ENCODE measurements at places on chromosomes 12 and 14.

DNA sequence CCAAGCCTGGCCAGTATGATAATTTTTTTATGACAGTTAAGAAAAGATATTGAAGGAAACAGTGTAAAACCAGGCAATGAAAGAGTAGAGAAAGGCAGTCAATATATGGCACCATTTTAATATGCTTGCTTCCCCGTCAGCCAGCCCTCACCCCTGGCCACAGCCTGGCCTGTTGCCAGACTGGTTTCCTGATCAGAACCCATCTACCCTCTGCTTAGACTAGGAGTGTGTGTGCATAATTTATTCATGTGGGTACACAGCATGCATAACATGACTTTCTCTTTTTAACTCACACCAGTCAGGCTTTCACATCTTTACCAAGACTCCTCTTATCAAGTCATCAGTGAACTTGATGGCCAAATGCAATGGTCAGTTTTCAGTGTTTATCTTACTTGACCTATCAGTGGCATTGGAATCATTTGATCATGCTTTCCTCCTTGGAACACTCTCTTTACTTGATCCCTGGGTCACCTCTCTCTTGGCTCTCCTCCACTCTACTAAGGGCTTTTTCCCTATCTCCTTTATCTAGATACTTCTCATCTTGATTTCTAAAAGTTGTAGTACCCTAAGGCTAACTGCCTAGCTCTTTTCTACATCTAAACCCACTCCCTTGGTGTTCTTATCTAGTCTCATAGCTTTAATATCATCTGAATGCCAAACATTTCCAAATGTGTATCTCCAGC is 10.0 kb upstream of the GPR19 start:
- DNase-seq: no peak

- DNase-seq: no peak
These were observed 389.1 kb downstream of the GRIN2B start for GRCh38 chr12:13592063-13592942.

DNA sequence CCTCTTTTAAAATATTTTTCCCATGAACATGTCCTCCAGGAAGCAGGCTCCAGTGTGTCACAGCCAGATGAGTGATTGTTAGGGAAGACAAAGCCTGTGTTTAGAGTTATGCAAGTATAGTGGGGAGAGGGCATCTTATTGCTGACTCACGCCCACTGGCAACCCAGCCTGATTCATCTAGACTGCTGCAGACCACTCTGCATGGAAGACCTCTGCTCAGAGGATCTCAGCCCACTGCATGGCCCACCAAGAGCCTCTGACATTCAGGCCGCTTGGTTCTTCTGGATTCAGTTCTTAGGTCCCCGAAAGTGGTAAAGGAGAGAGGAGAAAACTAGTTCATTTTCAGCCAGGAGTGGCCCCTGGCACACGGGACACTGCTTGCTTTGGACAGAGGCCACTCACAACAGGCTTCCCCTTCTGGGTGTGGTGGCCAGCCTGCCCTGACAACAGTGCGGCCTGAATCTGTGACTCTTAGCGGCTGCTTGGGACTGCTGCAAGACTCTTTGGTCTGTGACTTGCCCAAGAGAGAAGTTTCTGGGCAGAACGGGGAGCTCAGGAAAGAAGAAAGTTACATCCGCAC is 266.3 kb downstream of the ZFP36L1 start:
- DNase-seq: no peak

DNA sequence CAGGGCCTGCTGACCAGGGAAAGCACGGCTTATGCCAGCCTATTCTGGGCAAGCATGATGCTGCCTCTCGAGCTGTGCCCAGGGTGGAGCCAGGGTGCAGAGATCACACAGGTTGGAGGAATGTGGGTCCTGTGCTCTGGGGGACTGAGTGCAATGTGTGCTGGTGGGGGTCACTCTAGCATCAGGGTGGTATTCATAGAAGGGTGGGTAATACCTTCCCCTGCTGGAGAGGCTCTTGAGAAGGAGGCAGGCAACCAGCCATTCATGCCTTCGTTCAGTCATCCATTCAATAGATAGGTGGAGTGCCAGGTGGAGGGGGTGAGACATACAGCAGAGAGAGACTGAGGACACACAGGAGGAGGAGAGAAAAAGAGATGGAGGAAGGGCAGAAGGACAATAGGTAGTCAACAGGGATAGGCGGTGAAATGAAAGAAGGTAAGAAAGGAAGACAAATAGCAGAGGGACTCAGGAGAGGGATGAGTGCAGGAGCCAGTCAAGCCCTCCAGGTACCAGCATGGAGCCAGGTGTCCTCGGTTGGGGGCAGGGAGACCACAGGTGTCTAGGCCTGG is 5.2 kb upstream of the ZNF385A start:
- no peak for DNase-seq

GRCh38 chr14:68182492-68182891 is 362.9 kb downstream of the RAD51B start:
- no peak for DNase-seq

DNA sequence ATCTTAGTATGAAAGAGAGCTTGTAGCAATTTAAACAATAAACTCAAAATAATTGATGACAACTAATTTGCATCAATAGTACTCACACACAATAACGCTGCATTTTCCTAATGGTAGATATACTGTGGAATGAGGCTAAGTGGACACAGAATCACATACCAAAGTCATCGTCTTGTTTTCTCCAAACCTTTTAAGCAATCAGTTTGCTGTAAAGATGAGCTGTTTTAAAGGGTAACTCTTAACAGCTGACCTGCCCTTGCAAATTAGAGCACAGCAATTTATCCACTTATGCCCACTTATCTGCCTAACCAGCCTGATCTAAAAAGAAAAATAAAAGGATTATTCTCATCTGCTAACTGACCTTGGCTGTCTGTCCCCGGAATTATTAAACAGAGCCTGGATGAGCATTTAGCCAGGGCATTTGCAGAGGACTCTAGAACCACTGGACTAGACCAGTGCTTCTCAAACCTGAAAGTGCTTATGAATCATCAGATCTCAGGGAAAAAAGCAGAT is 174.3 kb upstream of the BCL2L14 start:
- DNase-seq: no peak

- DNase-seq: no peak
These were observed 637.8 kb downstream of the BCL11B start for GRCh38 chr14:98634043-98634820.

- DNase-seq: no peak
These were observed 84.8 kb upstream of the FICD start for GRCh38 chr12:108430245-108430644.

DNA sequence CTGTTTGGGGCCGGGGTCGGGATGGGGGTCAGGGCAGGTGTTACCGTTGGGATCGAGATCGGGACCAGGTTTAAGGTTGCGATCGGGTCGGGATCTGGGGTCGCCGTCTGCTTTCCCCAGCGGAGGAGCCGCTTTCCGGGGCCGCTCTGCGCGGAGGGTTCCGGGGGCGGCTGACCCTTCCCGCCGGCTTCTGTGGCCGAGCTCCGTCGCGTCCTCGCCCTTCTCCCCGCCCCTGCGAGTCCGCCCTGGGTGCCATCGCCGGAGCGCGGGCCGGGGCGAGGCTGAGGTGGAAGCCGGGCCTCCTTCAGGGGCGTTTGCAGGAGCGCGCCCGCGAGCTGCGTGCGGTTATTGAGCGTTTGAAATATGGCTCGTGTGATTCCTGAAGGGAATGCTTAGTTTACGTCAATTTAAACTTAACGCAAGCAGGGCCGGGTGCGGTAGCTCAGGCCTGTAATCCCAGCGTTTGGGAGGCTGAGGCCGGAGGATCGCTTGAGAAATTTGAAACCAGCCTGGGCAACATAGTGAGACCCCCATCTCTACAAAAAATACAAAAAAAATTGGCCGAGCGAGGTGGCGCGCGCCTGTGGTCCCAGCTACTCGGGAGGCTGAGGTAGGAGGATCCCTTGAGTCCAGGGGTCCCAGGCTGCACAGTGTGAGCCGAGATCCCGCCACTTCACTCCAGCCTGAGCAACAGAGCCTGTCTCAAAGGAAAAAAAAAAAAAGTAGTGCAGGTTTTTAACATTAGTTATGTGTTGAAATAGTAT is 620 bp downstream of the PGAM5 start:
- no peak for DNase-seq

GRCh38 chr12:39772821-39773259 is 153.2 kb upstream of the ABCD2 start:
- no peak for DNase-seq

DNA sequence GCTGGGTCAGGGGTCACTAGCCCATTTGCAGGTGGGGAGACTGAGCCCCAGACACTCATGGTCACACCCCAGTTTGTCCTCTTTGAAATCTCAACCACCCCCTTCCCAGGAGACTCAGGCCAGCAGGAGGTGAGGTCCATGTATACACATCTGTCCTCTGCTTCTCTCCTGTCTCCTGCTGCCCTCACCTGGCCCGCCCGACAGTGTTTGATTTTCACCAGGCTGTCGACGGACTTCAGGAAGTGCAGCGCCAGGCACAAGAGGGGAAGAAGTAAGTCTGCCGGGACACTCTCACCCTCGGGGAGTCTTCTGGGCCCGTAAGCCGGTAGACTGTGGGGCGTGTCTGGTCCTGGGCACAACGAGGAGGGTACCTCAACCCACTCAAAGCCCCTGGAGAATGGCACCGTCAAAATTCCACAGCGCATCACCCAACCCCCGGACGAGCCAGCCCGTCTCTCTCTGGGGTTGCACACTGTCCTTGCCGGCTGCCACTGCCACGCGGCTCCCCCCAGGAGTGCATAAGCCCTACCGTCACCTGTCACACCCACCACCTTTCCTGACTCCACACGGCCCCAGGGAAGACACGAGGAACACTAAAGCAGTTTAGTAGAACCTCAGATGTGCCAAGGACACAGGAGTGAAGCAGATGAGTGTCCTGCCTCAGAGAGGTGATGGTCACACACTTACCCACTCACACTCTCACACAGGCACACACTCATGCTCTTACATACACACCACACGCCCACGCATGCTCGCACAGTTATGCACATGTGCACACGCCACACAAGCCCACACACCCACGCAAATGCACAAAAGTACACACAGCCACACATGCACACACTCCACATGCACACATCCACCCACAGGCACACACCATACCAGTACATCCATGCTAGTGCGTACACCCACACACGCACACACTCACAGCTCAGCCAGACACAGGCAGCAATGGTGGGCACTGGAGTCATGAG is 13.1 kb upstream of the SIVA1 start:
- no peak for DNase-seq

DNA sequence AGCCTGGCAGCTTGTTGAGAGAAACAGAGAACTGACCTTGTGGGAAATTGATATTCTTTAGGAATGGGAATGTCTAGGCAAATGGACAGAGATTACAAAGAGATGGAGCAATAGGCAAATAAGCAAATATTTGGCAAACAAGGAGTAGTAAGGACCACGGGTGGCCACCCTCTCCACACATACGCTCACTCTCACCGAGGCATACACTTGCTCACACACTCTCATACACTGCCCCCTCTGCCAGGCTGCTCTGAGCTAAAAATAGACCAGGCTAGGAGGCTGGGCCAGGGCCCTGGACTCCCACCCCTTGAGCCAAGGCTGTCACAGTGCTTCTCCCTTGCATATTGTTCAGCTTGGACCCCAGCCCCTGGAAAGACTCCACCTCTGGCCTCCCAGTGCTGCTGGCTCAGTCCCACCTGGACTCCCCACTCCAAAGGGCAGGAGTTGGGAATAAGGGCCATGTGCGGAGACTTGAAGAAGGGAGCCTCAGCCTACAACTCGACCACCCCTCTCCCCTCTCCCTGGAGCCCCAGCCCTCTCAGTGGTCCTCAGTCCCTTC is 1.1 kb downstream of the PPP1R1A start:
- peak; percentile 14 for DNase-seq

DNA sequence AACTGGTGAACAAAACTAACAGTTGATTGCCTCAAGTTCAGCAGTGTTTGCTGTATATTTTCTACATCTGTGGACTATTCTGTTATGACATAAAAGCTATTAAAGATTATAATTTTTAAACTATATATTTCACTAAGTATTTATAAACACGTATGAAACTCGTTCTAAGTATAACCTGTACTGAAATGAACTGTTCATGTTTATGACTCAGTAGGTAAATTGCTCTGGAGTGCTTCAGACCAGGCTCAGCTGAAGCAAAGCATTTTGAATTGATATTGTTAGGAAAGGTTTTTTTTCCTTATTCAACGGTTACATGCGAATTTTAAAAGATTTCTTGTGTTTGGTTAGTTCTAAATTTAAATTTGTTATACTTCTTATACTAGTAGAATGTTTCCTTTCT is 151.3 kb downstream of the RAD51B start:
- DNase-seq: no peak

GRCh38 chr14:100773331-100774163 is 46.9 kb downstream of the DLK1 start:
- DNase-seq: no peak

GRCh38 chr12:78115889-78116288 is 285.2 kb downstream of the NAV3 start:
- DNase-seq: no peak

DNA sequence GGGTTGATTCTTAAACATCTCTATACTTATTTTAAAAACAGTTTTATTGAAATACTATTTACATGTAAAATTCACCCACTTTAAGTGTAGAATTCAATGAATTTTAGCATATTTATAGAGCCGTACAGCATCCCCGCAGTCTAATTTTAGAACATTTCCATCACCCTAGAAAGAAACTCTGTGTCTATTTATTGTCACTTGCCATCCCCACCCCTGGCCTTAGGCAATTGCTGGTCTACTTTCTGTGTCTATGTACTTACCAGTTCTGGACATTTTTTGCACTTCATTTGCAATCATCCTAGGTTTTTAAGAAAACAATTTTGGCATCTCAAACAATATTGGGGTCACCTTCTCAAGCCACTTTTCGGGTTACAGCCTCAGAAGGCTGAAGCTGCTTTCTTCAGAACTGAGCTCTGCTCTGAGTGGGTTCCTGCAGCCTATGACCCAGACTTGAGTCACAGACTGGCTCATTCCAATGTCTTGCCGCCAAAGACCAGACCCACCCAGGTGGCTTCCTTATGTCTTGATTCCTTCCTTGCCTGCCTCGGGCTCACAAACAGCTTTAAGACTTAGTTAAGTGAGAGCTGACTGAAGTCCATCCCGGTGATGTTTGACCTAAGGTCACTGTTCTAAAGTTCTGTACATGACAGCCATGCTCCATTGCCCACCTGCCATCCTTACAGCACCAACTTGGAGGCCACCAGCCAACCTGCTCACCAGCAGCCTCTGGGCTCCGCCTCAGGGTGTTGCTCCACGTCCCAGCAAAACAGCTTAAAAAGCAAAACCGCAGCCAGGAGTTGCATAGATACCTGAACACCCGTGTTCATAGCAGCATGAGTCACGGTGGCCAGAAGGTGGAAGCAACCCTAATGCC is 131.5 kb downstream of the CHST11 start:
- DNase-seq: no peak

DNA sequence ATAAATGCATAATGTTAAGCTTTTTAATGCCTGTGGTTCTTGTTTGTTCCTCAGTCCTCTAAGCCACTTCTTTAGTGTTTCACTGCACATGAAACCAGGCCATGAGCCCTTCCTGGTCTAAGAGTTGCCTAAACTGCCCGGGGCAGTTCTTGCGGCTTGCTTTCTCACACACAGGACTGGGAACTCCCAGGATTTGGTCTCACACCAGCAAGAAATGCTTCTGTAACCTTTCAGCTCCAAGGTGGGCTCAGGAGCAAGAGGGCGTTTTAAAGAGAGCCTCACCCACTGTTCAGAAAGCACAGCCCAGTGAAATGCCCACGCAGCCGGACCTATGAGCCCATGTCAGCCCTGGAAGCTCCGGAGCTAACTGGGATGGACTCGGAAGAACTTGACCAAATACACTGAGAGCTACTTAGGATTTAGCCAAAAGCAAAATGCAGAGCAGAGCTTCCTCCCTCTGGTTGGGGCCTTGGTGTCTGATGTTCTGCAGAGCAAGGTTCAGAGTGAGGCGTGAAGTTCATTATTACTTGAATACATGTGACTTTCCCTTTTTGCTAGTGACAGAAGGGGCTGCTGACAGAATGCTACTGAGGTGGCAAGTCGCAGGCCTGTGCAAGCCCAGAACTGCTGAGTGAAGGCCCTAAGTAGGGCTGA is 23.4 kb downstream of the SLC25A29 start:
- DNase-seq: no peak
